ENCODE measurements at places on chromosomes 13 and 19.

- DNase-seq, result no peak
Observed at GRCh38 chr19:5246554-5247155, 94.0 kb downstream of the PTPRS start.

DNA sequence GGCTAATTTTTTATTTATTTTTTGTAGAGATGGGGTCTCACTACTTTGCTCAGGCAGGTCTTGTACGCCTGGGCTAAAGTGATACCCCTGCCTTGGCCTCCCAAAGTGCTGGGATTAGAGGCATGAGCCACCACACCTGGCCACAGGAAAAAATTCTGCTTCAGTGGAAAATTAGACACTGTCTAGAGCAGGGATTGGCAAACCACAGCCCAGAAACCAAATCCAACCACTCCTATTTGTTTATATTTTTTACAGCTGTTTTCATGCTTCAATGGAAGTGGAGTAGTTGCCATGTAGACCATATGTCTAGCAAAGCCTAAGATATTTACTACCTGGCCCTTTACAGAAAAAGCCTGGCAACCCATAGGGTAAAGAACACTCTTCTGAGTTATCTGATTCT, 123.7 kb upstream of the MRI1 start:
- no peak for DNase-seq

GRCh38 chr13:44128552-44129001, 245.0 kb upstream of the SERP2 start:
- DNase-seq, result no peak

DNA sequence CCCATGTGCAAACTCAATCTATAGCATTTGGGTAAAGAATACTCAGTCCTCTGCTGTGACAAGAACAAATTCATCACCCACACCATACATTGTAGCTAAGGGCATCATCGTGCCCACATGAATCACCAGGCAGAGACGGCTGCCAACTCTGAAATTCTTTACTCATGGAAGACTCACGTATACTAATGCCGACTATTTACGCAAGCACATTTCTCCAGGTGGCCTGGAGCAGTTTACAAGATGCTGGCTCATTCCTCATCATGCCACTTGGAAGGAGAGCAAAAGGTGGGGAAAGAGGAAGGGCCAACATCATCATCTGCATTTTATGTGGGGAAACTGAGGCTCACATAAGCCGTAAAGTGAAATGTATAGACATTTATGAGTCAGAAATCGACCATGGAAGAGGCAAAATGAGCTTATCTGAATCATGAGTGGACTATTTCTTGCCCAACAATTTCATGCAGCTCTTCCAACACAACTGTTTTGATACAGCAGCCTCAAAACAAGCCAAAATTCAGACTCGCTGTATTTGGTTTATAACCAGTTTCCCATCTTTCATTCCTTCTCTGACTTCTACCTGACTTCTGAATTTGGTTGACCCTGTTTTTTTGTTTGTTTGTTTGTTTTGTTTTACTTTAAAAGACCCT, 213.9 kb upstream of the SERP2 start:
- no peak for DNase-seq

GRCh38 chr19:35628565-35629331, at the start of gene RBM42:
TSS of gene RBM42 (plus strand) at chr19:35629036. CDS start at chr19:35629154, 118 bp downstream.
- peak; percentile 99 for DNase-seq

- DNase-seq, result no peak
Observed at GRCh38 chr13:33096886-33097605, 80.8 kb downstream of the KL start.

DNA sequence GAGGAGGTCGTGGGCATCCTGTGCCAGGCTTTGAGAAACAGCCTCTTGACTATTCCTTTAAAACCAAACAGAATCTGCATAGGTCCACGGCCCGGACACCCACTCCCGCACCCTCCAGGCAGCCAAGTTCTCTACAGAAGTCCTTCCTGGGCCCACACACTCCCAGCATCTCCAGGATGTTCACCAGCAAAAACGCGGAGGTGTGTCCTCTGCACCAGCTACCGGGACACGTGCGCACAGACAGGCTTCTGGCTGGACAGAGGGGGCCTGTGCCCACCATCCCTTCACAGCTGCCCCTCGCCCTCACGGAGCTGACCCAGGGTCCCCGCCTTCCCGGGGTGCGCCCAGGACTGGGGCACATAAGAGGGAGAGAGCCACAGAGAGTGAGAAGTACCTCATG, 44.2 kb downstream of the CEBPG start:
- DNase-seq, result no peak

GRCh38 chr19:5714816-5715215, 5.1 kb downstream of the LONP1 start:
- no peak for DNase-seq

DNA sequence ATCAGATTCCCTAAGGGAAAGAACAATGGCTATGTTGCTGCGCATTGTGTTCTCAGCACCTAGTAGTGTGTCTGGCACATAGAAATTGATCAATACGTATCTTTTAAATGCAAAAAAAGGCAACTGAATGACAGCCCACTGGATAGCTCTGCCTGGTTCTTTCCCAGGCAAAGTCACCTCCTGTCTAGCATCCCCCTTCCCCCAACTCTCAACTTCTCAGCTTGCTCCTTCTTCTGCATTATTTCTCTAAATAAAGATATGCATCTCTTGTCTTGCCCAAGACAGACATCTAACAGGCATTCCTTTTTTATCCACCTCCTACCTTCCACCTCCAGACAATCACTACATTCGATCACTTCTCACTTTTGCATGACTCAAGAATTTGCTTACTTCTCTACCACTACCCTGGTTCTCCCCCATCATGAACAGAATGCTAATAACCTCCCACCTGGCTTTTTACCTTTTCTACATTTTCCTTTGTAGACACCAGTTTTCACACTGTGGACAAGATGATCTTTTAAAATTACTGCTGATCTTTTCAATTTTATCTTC, 26.5 kb upstream of the OXGR1 start:
- no peak for DNase-seq
